NCI-H1417 treated with DMSO at 0.1 percent for 48 hours (cell line): ENCODE measurements at places on chromosomes 5 and 9.

DNA sequence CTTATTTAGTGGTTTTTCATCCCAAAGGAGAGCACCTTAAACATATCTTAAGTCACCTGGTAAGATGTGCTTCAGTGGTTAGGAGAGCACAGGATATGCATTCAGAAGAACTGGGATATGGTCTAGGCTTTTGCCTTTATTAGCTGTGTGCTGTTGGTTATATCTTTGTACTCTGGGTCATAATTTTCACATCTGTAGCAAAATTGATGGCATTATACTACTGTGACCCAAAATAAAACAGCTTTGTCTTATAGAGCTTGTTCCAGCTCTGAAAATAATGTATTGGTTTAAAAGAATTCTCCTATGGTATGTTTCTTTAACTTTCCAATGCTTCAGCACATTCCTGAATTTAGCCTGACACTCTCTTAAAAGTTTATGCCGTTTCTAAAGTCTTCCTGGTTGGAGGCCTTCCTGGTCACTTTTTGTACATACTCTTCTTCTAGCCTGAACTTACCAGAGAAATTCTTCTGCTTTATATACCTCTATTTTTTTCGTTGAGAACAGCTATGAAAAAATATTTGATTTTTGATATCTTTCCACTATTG is 337.1 kb upstream of the MPDZ start:
- no peak for DNase-seq

GRCh38 chr5:151740336-151740942 is 18.0 kb downstream of the ATOX1 start:
- DNase-seq = no peak

- no peak for DNase-seq
These were observed 8.6 kb downstream of the C9orf72 start for GRCh38 chr9:27564670-27565069.

DNA sequence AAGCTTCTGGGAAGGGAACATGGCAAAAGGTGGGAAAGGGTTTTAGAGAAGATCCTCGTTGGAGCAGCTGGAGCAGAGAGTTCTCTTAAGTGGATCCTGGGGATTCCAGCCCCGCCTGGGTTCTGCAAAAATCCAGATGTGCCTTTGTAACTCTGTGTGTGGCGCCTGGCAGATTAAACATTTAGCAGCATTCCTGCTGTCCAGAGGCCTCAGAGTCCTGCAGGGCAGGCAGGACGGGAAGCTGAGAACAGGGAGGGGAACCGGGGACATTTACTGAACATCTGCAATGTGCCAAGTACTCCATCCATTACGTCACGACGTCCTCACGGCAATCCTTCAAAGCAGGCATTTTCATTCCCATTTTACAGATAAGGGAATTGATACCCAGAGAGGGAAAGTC is 6.0 kb downstream of the EIF4E1B start:
- DNase-seq = no peak

GRCh38 chr5:1325191-1325741 is 19.6 kb downstream of the CLPTM1L start:
- no peak for DNase-seq

DNA sequence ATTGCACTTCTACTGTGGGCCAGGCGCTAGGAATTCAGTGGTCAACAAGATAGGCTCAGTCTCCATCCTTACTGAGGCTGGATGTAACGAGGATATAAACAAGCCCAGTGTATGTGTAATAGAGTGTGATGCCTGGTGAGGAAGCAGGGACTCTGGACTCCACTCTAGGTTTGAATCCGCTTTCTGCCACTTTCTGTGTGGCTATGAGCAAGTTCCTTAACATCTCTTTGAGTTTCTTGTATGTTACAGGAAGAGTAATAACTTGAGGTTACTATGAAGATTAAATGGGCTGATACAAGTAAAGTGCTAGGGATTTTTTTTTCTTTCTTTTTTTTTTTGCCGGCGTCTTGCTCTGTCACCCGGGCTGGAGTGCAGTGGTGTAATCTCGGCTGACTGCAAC is 12.4 kb downstream of the DOCK2 start:
- no peak for DNase-seq

DNA sequence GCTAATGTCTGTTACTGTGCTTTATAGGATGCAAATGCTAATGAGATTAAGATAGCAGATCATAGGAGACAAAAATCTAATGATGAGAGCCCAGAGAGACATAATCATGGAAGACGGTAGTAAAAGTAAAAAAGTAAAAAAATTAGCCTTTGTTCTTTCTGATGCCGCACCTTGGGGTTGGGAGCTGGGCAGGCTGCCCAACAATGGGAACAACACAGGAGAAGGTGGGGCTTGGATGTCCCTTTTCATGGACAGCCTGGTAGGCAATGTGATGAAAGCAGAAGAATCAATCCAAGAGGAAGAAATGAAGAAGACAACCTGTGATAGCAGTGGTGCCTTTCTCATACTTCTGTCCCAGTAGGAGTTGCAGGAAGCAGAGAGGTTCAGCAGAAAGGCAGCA is 57.2 kb downstream of the RAB14 start:
- DNase-seq = no peak

GRCh38 chr5:113487416-113487780 is 855 bp downstream of the MCC start:
- no peak for DNase-seq

DNA sequence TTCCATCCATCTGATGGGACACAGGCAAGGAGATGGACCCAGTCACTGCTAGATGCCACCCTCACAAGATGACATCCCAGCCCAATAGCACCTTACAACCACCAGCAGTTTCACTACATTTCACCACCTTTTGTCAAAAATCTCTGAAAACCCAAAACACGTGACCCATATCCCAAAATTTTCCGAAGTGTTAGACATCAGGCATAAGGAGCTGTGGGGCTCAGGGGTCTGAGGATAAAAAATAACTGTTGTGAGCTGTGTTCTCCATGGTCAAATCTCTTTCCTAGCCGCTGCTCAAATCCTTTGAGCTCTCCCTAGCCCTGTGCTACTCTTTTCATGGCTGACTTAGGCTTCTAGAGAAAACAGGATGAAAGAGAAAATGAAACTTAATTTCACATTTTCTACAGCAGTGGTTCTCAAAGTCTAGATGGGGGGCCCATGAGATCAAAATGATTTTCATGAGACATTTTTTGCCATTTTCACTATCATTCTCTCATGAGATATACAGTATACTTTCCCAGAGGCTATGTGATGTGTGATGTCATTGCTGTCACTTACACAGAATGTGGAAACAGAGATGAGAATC is 40.7 kb downstream of the TIMD4 start:
- no peak for DNase-seq

DNA sequence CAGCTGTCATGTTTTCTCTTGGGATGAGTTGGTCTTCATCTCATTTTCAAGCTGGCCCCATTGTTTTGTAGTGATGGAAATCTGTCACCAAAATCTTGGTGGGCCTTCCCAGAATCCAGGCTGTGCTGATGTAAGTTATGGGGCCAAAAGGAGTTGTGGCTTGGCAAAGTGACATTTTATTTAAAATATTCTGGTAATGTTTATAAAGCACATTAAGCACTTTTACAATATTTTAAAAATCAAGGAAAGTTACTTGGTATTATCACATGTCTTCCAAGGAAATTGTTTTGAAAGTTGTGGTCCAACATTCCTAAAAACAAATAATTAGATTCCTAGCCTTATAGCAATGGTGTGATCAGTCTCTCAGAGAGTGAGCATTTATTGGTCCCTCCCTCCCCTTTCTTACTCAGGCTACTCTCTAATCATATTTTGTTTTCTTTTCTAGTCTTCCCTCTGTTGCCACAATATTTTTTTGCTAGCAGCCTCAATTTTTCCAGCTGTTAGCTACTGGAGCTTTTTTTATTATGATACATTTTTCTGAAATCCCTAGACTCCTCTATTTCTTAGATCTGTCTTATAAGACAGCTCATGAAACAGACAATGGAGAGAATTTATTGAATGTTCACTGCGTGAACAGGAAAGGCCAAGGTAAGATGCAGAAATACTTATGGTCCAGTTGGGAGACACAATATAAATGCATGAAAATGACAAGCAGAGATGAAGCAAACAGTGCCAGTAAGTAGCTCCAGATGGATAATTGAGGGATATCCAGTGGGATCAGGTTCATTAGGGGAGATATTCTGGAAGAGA is 408.1 kb upstream of the ZNF608 start:
- DNase-seq = no peak

DNA sequence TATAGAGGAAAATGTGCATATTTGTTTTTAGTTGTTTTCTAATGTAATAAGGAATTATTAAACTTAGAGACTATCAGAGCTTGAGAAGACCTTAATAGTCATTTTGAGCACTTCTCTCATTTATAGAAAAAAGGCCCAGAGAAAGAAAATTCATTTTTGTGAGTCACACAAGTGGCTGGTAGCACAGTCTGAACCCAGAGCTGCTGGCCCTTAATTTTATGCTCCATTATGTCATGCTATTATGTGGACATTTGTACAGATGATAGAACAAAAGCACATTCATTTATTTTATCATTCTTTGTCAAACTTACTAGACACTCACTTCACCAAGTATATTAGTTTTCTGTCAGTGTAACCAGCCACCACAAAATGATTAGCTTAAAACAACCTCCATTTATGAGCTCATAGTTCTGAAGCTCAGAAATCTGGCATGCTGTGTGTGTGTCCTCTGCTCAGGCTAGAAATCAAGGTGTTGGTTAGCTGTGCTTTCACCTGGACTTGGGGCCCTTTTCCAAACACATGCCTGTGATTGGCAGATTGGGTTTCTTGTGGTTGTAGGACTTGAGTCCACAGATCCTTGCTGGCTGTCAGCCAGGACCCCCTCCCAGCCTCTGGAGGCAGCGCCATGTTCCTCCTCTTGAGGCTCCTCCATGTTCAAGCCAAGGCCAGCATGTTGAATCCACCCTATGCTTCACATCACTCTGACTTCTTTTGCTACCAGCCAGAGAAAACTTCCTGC is 188.9 kb downstream of the ARHGAP26 start:
- no peak for DNase-seq

- DNase-seq = no peak
These were observed 244.4 kb downstream of the MAST4 start for GRCh38 chr5:66840511-66841013.

GRCh38 chr5:19492861-19493260 is 495.1 kb downstream of the CDH18 start:
- DNase-seq = no peak

- no peak for DNase-seq
These were observed 348.4 kb upstream of the FTMT start for GRCh38 chr5:121503111-121503840.

DNA sequence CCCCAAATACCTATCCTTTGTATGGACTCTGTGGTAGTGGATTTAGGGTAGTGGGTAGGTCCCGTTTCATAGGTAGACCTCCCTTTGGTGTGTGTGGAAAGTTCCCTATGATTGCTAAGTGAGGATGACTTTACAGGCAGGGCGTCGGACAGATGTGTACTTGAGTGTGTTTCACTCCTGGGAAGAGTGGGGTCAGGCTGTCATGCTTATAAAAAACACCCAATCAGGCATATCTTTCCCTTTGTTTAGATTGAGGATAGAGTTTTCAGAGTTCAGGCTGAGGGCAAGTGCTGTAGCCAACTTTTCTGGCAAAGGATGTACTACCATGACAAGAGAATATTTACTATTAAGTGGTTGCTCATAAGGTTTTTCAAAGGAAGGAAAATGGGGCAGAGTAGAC is 242.0 kb downstream of the YTHDC2 start:
- DNase-seq = no peak

DNA sequence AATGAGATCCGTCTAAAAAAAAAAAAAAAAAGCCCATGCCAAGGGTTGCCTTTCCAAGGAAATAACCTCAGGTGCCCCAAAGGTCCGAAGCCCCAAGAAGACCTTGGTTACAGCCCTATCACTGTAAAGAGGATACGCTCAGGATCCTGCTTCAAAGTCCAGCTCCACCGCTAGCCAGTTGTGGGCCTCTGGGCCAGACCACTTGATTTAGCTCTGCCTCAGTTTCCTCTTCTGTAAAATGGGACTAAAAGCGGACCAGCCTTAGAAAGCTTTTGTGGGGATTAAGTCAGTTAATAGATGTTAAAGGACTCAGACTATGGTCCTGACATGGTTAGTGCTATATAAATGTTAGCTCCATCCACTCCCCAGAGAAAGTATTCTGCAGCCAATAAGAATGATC is 48.7 kb upstream of the ORM1 start:
- no peak for DNase-seq

- DNase-seq = no peak
These were observed 18.1 kb upstream of the SCAI start for GRCh38 chr9:125161284-125161918.

DNA sequence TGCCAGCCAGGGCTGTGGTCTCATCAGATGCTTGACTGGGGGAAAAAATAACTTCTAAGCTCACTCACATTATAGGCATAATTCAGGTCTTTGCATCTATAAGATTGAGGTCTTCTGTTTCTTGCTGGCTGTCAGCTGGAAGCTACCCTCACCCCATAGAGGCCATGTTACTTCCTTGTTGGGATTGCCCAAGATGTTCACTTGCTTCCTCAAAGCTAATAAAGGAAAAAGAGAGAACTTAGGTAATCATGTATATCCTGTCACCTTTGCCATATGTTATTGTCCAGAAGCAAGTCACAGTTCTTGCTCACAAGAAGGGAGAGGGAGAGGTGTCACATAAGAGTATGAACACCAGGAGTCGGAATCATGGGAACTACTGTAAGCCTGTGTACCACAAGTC is 38.7 kb upstream of the ANKRD34B start:
- DNase-seq = no peak

DNA sequence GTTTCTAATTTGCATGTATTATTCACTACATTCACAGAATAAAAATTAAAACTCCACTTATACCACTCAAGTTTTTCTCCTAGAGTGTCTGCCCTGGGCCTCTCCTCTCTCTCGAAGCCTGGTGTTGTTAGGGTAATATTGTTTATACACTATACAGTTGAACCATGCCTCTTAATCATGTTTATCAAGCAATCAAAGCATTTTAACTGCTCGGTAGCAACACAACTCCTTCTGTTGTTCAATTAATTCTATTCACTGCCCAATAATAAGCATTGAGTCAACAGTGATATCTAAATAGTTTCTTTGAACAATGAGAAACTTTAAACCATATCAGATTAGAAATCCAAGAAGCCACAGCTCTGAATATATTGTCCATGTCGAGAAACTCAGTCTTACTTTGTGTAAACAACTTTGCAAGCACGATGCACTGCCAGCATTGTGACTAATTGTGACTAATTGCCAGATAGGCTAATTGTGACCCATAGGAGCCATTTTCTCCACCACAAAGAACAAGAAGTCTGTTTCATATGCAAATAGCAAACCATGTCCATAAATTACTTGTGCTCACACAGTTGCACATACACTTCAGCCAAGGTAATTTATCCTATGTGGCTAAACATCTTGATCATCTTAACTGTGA is at the start of gene DNAH5:
Gene DNAH5, minus strand, starts transcription at position 129 of the 640 bp plus-strand sequence. CDS start 250 bp downstream, outside the sequence.
- no peak for DNase-seq
